ENCODE measurements at places on chromosomes 12 and 14. TPM values are rescaled to one million over a fixed set of nuclear protein-coding genes. Genes with fewer than 3 reads are reported as not detected.

DNA sequence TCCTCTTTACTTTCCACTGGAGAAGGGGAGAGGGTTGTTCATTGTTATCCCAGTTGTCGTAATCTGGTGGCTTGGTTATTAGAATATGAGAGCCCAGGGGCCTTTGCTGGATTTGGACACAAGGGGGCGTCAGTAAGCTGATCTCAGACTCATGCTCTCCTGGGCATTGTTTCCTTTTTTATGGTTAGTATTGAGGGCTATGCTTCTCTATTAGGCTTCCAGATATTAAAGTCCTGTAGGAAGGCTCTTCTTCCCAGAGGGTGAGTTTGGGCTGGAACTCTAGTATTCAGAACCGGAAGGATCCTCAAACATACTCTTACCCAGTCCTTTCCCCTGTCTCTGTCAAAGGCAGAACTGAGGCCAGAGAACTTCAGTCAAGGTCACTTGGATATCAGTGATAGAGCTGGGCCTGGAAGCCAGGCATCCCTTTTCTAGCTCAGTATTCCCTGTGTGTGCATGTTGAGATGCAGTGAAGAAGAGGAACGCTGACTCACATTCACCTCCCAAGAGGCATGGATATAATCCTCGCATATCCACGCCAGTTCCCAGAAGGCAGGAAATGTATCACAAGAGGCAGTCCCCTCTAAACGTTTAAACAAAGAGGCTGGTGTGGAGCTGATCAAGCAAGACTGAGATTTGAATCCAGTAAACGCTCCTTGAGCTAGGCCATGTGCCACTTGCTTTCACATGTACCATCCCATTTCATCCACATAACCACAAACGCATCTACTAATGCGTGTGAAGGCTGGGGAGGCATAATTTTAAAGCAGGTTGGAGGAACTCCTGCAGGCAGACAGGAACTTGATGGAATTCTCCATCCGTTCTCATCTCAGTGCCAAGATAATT is 41.6 kb downstream of the UBE3B start:
- H3K27me3 ChIP-seq: no peaks in the 10 kb centered on the region
- peaks cover 85% of the 10 kb centered on the region for H3K36me3 ChIP-seq
- peak; percentile 57 for DNase-seq
- H3K4me3 ChIP-seq: no peak overlapping the region
- H3K27ac ChIP-seq: no peak overlapping the region

DNA sequence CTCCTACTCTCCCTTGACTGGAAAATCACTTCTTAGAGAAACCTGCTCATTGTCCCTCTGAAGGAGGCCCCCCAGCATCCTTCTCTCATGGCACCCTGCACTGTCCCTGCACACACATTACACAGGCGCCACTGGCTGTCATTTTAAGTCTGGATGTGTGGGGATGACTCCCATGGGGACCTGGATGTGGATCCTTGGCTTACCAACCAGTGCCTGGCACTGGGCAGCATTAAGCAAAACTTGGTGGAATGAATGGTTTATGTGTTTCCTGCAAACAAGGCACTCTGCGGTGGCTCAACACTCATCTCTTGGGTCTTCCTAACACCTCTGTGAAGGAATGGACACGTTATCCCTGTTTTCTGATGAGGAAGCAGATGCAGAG is 162.4 kb downstream of the RBM19 start:
- no peaks in the 10 kb centered on the region for H3K4me1 ChIP-seq
- peaks cover 4% of the 10 kb centered on the region for H3K36me3 ChIP-seq
- H3K27ac ChIP-seq: no peak overlapping the region
- H3K27me3 ChIP-seq: no peaks in the 10 kb centered on the region
- H3K4me3 ChIP-seq: no peak overlapping the region

GRCh38 chr12:97801471-97802059 is 339.0 kb downstream of the RMST start:
- DNase-seq: no peak
- H3K4me1 ChIP-seq: no peaks in the 10 kb centered on the region
- no peak overlapping the region for H3K27ac ChIP-seq
- H3K27me3 ChIP-seq: no peaks in the 10 kb centered on the region
- no peak overlapping the region for H3K4me3 ChIP-seq

Gene SENP1
- 38.1 TPM for total RNA-seq

Gene TMTC3
- 6.8 TPM for total RNA-seq

DNA sequence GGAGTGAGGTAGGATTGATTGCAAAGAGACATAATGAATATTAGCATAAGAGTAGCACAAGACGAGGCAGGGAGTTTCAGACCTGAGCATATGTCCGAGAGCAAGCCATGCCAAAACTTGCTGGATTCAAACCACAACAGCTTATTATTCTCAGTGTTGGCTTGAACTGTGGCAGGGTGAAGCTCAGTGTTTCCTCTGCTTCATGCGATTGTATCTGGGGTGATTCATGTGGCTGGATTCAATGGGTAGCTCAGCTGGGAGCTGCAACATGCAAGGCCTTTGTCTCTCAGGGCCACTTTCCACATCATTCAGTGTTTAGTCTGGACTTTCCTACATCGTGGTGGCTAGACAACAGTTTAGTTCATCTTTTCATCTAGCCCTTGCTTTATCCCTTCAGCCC is 22.1 kb upstream of the E2F7 start:
- DNase-seq: no peak
- no peaks in the 10 kb centered on the region for H3K36me3 ChIP-seq
- H3K4me3 ChIP-seq: no peak overlapping the region
- H3K27me3 ChIP-seq: no peaks in the 10 kb centered on the region
- no peaks in the 10 kb centered on the region for H3K4me1 ChIP-seq

DNA sequence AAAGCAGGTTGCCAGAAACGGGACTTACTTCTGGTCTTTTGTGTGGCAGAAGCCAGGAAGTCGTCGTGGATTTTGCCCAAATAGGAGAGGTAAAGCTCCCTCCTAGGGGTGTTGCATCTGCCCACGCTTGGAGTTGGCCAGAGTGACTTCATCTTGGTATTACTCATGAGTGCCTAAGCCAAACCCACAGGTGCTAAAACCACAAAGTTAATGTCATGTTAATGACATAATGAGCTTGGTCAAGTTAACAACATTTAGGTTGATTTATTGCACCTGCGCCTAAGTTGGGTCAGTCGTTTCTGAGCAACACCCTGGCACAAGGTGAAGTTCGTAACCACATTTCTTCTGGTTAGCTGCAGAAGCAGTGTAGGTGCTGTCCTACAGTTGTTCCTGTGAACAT is 225.2 kb downstream of the FUT8 start:
- H3K27me3 ChIP-seq: no peaks in the 10 kb centered on the region
- H3K27ac ChIP-seq: no peak overlapping the region
- DNase-seq: no peak
- H3K4me1 ChIP-seq: peaks cover 19% of the 10 kb centered on the region

Gene OR10G3
- total RNA-seq: not detected

Gene STX2
- 21.5 TPM for total RNA-seq

Gene GPR137C
- total RNA-seq: 0.41 TPM

DNA sequence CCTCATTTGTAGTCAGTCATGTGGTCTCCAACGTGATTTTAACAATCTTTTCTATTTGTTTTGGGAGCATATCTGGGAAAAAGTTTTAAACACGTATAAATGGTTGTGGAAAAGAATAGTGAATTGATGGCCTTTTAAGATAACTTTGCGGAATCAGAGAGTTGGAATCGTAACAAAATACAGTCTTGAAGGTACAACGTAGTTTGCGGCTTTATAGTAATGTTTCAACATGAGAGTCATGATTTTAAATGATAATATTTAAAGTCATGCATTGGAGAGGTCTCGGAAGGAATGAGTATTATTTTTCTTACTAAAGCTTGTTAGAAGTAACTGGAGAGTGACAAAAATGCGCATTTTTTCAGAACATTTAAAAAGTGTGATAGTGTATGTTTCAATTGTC is 1.6 kb downstream of the AEBP2 start:
- peaks cover 36% of the 10 kb centered on the region for H3K4me1 ChIP-seq
- H3K27ac ChIP-seq: peak overlapping the region; percentile 88
- H3K27me3 ChIP-seq: no peaks in the 10 kb centered on the region
- H3K4me3 ChIP-seq: peak overlapping the region; percentile 59
- H3K36me3 ChIP-seq: no peaks in the 10 kb centered on the region
- DNase-seq: no peak

DNA sequence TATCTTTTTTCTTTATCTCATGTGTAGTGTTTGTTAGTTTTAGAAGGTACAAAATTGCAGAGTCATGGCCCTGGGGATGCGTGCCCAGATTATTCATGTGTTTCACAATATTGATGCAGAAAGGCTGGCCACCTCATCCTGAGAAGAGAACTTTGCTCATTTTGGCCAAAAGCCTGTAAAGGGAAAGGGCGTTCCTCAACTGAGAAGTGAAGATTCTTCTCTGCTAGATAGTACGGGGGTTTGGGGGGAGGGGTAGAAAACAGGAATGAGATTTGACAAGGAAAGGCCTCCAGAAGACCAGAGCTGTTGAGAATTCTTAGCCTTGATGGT is 1.7 kb downstream of the MGST1 start:
- H3K27me3 ChIP-seq: no peaks in the 10 kb centered on the region
- H3K36me3 ChIP-seq: no peaks in the 10 kb centered on the region
- H3K4me3 ChIP-seq: no peak overlapping the region
- no peak for DNase-seq

Data from naive thymus-derived CD4-positive, alpha-beta T cell (primary cell).